ENCODE measurements at places on chromosomes 12 and 14.
A peak's percentile ranks its signal among the peaks of the same experiment; 100 is the strongest.

GRCh38 chr14:101246894-101247841, 314.1 kb upstream of the DIO3 start:
- DNase-seq, result no peak

- no peak for DNase-seq
Measured at GRCh38 chr14:64591809-64592208, 42.0 kb downstream of the PPP1R36 start.

- no peak for DNase-seq
Measured at GRCh38 chr12:51971679-51972421, 20.4 kb downstream of the ACVR1B start.

- DNase-seq, result no peak
Measured at GRCh38 chr14:106670011-106670410, 1143.6 kb downstream of the TMEM121 start.

DNA sequence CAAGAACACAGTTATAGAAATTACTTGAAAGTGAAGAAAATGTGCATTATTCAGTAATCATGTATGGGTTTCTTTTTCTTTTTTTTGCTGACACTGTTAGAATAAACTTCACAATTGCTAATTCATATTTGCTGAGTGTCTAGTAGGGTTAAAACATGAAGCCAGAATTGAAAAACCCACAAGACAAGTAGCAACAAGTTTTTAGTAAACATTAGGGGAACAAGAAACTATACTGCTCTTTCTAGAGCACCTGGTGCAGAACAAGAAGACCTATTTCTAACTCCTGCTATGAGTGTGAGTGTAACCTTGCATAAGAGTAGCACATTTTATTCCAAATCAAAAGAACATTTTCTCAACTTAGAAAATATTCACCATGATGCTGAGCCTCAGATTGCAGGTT, 83.2 kb downstream of the ITPR2 start:
- no peak for DNase-seq

- no peak for DNase-seq
Measured at GRCh38 chr12:66885115-66885875, 206.4 kb upstream of the GRIP1 start.

DNA sequence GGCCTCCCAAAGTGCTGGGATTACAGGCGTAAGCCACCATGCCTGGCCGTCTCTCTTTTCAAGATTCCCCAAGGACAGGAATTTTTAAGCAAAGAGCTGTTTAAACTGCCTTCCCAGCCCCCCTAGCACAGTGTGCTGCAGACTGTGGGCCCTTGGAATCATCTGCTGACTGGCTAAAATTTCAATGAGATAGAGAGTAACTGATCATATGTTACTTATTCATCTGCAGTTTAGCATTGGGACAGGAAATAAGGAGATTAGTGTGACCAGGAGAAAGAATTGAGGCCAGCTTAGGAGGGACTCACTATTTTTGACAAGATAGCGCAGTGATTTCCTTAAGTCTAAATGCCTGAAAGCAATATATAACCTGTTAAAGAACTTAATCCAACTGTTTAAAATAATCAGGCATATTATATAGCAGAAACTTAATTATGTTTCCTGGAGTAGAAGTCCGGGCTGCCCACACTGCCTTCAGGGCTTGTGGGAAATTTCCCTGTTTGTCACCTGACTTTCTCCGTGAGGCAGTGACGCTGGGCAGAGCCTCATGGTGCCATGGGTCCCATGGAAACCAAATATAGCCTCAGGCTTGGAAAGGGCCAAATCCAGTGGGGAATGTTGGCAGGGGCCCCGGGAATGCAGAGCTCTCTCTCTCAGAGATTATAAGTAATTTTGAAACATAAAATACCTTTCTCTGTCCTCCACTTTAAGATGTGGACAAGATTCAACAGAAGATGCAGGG, 22.8 kb upstream of the CEBPE start:
- DNase-seq, result no peak

DNA sequence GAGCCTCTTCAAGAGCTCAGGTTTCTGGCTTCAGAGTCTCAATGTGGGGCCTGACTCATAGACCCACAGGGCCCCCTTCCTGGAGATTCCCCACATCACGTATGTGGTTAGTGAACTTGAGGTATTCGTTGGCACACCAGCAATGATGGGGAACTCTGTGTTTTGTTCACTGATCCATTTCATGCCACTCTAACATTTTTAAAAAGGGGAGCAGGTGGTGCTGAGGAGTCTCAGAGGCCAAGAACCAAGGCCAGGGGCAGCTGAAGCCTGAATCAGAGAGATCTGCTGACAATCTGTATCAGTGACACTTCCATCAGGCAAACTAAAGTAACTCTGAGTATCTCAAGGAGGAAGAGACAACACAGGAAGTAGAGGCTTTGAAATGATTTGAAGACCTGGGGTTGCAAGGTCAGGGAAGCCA, 323.4 kb downstream of the VRK1 start:
- peak; percentile 19 for DNase-seq

DNA sequence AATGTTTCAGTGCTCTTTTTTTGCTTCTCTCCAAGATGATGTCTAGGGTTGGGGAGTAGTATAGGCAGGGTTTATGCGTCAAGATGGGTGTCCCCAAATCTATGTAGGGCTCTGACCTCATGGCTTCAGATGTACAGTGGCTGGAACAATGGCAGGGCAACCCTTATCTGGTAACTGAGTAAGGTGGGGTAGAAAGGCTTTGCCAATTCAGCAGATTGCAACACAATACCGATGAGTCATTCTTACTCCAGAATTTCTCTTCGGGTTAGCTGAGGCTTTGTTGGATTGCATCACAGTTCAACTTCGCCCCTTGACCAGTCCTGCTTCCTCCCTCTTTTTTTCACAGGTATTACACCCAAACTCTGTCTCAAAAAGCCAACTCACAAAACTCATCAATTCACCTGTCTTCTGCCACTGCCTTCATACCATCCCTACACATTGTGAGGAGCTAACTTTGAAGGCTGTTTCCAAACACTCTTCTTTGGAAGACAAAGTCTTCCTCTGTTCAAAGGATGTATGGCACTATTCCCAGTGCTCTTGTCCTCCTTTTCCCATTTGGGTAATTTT, 190.2 kb upstream of the CNOT2 start:
- DNase-seq, result no peak

Measured in T-helper 2 cell (primary cell).